ENCODE measurements at places on chromosomes 12 and 14. TPM values are rescaled to one million over a fixed set of nuclear protein-coding genes. Genes with fewer than 3 reads are reported as not detected.

Gene ABHD12B
- not detected for total RNA-seq

Gene KRT2
- total RNA-seq: not detected

Gene MYL2
- total RNA-seq: not detected

Gene SP1
- total RNA-seq: 111 TPM

Gene TRPV4
- 2.0 TPM for total RNA-seq

Gene SYCP3
- total RNA-seq: 0.33 TPM

Gene PMCH
- not detected for total RNA-seq

Gene SVOP
- not detected for total RNA-seq

Gene LBHD2
- not detected for total RNA-seq

GRCh38 chr14:87014856-87015255 is 978.1 kb downstream of the GALC start:
- H3K4me3 ChIP-seq: no peak overlapping the region
- DNase-seq: no peak
- no peaks in the 10 kb centered on the region for H3K36me3 ChIP-seq
- H3K4me1 ChIP-seq: no peaks in the 10 kb centered on the region
- H3K27ac ChIP-seq: no peak overlapping the region
- no peaks in the 10 kb centered on the region for H3K27me3 ChIP-seq

- H3K27me3 ChIP-seq: no peaks in the 10 kb centered on the region
- DNase-seq: peak; percentile 95
- no peaks in the 10 kb centered on the region for H3K36me3 ChIP-seq
Observed at GRCh38 chr12:124381456-124382296, 86.8 kb downstream of the RFLNA start.

GRCh38 chr12:68806488-68807237 is 1.3 kb upstream of the MDM2 start:
- H3K4me1 ChIP-seq: no peaks in the 10 kb centered on the region
- no peak for DNase-seq
- no peaks in the 10 kb centered on the region for H3K36me3 ChIP-seq
- H3K27me3 ChIP-seq: no peaks in the 10 kb centered on the region
- peak overlapping the region; percentile 86 for H3K4me3 ChIP-seq

GRCh38 chr12:46472893-46473633 is 100.5 kb upstream of the SLC38A2 start:
- H3K4me1 ChIP-seq: no peaks in the 10 kb centered on the region
- H3K36me3 ChIP-seq: no peaks in the 10 kb centered on the region
- DNase-seq: no peak
- no peak overlapping the region for H3K4me3 ChIP-seq
- peak overlapping the region; percentile 79 for H3K27ac ChIP-seq

- peak overlapping the region; percentile 62 for H3K27ac ChIP-seq
- H3K4me1 ChIP-seq: peaks cover 13% of the 10 kb centered on the region
- DNase-seq: no peak
- H3K27me3 ChIP-seq: no peaks in the 10 kb centered on the region
Observed at GRCh38 chr12:124607681-124608425, 40.4 kb upstream of the NCOR2 start.

DNA sequence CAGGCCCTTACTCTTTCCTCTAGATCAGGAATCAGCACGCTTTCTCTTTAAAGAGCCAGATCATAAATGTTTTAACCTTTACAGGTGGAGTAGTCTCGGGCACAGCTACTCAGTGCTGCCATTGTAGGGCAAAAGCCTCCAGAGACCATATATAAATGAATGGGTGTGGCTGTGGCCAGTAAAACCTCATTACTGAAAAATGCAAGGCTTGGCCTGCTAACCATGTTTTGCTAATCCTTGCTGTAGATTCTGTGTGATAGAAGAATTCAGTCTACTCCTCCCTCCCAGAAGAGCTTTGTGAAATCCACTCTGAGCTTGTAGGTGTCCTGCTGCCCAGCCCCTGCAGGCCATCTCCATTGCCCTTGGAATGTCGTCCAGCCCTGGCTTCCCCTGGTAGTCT is 58.1 kb downstream of the HSP90AA1 start:
- H3K4me3 ChIP-seq: no peak overlapping the region
- no peaks in the 10 kb centered on the region for H3K4me1 ChIP-seq
- H3K27ac ChIP-seq: no peak overlapping the region
- DNase-seq: no peak

DNA sequence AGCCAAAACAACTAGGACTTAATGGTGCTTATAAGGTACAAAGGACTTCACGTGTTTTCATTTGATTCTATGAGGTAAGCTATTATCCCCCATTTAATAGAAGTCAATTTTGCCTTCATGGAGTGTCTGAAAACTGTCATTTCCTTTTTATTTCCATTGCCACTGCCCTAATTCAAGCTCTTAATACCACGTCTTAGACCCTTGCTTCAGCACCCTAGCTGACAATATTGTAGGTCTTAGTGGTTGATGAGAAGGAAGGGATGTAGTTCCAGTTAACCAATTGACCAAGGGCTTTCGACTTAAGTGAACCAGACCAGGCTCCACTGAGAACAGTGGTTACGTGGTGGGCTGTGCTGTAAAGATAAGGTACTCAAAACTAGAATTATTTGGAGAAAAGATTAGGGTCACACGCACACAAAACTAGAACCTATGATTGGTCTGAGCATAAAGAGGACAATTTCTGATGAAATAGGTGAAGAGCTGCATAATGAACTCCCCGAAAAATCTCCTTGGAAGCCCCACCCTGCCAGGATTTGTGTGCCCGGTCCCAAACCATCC is 9.6 kb upstream of the ASIC1 start:
- H3K27me3 ChIP-seq: no peaks in the 10 kb centered on the region
- no peaks in the 10 kb centered on the region for H3K4me1 ChIP-seq
- H3K36me3 ChIP-seq: no peaks in the 10 kb centered on the region
- H3K27ac ChIP-seq: no peak overlapping the region
- no peak overlapping the region for H3K4me3 ChIP-seq

GRCh38 chr12:108255252-108255602 is 83.9 kb downstream of the CMKLR1 start:
- no peak overlapping the region for H3K4me3 ChIP-seq
- H3K36me3 ChIP-seq: no peaks in the 10 kb centered on the region
- no peaks in the 10 kb centered on the region for H3K4me1 ChIP-seq
- no peak for DNase-seq
- H3K27ac ChIP-seq: no peak overlapping the region
- H3K27me3 ChIP-seq: peaks cover 5% of the 10 kb centered on the region

GRCh38 chr14:85263916-85264675 is 265.8 kb upstream of the FLRT2 start:
- H3K27ac ChIP-seq: no peak overlapping the region
- H3K4me1 ChIP-seq: no peaks in the 10 kb centered on the region
- H3K27me3 ChIP-seq: no peaks in the 10 kb centered on the region
- H3K36me3 ChIP-seq: no peaks in the 10 kb centered on the region
- no peak for DNase-seq

DNA sequence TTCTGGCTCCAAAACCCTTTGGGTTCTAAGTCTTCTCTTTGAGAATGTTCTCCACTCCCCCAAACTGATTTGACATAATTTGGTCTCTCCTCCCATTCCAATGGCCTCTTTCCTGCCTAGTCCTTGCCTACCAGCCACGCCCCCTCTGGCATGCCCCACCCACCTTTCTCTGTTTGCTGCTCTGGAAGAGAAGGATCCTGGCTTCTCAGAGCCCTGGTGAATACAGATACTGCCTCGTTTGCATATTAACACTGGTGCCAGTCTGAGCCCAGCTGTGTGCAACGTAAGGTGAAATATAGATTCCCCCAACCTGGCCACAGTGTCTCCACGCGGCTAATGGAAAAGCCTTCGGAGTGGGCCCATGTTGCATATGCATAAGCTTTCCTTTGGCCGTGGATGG is 79.7 kb downstream of the PAPOLA start:
- no peaks in the 10 kb centered on the region for H3K36me3 ChIP-seq
- H3K27ac ChIP-seq: no peak overlapping the region
- H3K4me3 ChIP-seq: no peak overlapping the region
- H3K4me1 ChIP-seq: no peaks in the 10 kb centered on the region
- no peak for DNase-seq

GRCh38 chr12:8849876-8850275 is 27.5 kb downstream of the A2ML1 start:
- DNase-seq: no peak
- no peak overlapping the region for H3K27ac ChIP-seq
- no peaks in the 10 kb centered on the region for H3K27me3 ChIP-seq
- H3K4me3 ChIP-seq: no peak overlapping the region
- no peaks in the 10 kb centered on the region for H3K36me3 ChIP-seq
- H3K4me1 ChIP-seq: no peaks in the 10 kb centered on the region

GRCh38 chr14:60652674-60653651 is 3.7 kb upstream of the SIX1 start:
- peaks cover 11% of the 10 kb centered on the region for H3K4me1 ChIP-seq
- DNase-seq: no peak
- H3K36me3 ChIP-seq: no peaks in the 10 kb centered on the region

DNA sequence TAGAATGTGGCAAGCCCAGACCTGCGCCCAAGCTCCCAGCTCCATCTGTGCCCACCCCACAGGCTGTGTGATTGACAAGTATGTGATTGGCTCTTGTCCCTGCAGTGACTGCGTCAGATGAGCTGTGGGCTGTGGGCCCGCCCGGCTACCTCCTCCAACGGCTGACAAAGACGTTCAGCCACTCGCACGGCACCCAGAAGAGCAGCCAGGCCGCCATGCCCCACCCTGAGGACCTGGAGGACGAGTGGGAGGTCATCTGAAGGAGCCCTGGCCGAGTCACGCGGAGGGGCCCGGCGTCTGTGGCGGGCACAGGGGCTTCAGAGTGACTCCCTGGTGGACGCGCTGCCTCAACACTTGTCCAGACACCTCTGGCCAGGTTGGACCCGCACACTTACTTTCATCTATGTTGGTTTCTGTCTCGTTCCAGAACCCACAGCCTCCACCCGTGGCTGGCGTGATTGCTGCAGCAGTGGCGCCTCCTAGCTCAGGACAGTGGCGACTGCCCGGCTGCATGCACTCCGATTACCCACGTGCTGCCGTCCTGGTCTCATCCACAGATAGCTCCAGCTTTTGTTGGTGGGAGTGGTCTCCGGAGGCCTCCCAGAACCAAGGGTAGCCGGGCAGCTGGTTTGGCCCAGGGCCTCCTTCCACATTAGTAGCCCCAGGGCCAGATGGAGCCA is 11.4 kb downstream of the ANKRD9 start:
- no peaks in the 10 kb centered on the region for H3K36me3 ChIP-seq
- H3K27ac ChIP-seq: no peak overlapping the region
- DNase-seq: no peak

DNA sequence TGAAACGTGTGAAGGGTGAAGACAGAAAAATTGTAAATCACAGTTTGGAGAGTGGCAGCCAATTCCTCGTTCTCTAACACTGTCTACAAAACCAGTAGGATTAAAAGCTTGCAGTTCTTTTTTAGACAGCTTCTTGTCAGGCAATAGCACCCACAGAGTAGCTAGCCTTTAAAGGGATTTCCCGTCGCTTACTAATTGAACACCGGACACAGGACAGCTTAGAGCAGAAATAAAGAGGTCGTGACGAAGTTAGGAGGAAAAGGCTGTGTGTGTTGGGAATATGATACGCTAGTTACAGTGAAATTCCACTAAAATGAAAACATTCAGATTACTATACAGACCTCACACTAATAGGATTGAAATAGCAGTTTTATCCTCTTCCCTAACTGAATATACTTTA is 149.1 kb upstream of the FLRT2 start:
- no peak for DNase-seq
- H3K4me3 ChIP-seq: no peak overlapping the region
- no peak overlapping the region for H3K27ac ChIP-seq
- H3K4me1 ChIP-seq: no peaks in the 10 kb centered on the region

DNA sequence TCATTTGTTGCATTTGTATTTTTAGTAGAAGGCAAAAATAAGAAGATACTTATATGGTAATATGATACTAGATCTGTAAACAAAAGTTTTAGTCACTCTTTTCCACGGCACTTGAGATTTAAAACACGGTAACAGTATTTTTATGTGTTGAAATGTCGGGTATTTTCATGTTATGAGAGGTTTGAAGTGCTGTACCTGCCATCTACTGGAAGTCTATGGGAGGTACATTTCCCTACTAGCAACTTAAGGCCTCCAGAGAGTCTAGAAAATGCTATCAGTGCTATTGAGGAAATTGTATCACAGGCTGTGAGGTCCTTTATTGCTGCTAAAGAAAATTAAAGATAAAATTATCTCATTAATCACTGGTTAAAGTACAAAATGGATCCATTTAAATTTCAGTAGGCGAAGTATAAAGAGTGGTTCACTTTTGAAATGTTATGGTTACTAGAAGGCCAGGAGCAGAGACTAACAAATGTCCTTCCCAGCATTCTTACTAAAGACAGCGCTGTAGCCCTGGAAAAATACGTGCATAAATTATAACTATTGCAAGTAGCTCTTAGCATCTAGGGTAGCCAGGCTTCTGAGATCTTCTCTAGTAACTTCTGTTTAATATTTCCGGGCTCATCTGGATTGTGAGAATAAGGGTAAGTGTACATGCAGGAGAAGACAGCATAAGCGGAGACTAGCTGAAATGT is 77.6 kb upstream of the PRKD1 start:
- no peak overlapping the region for H3K27ac ChIP-seq
- H3K4me3 ChIP-seq: no peak overlapping the region
- H3K4me1 ChIP-seq: no peaks in the 10 kb centered on the region
- no peaks in the 10 kb centered on the region for H3K27me3 ChIP-seq

- no peaks in the 10 kb centered on the region for H3K27me3 ChIP-seq
- DNase-seq: no peak
- peaks cover 10% of the 10 kb centered on the region for H3K4me1 ChIP-seq
- peak overlapping the region; percentile 52 for H3K27ac ChIP-seq
- H3K4me3 ChIP-seq: no peak overlapping the region
Observed at GRCh38 chr14:101876555-101876938, 87.8 kb upstream of the DYNC1H1 start.

GRCh38 chr14:65453807-65454480 is 41.4 kb downstream of the FUT8 start:
- no peaks in the 10 kb centered on the region for H3K27me3 ChIP-seq
- no peaks in the 10 kb centered on the region for H3K36me3 ChIP-seq
- no peak overlapping the region for H3K4me3 ChIP-seq
- no peak overlapping the region for H3K27ac ChIP-seq
- H3K4me1 ChIP-seq: no peaks in the 10 kb centered on the region

DNA sequence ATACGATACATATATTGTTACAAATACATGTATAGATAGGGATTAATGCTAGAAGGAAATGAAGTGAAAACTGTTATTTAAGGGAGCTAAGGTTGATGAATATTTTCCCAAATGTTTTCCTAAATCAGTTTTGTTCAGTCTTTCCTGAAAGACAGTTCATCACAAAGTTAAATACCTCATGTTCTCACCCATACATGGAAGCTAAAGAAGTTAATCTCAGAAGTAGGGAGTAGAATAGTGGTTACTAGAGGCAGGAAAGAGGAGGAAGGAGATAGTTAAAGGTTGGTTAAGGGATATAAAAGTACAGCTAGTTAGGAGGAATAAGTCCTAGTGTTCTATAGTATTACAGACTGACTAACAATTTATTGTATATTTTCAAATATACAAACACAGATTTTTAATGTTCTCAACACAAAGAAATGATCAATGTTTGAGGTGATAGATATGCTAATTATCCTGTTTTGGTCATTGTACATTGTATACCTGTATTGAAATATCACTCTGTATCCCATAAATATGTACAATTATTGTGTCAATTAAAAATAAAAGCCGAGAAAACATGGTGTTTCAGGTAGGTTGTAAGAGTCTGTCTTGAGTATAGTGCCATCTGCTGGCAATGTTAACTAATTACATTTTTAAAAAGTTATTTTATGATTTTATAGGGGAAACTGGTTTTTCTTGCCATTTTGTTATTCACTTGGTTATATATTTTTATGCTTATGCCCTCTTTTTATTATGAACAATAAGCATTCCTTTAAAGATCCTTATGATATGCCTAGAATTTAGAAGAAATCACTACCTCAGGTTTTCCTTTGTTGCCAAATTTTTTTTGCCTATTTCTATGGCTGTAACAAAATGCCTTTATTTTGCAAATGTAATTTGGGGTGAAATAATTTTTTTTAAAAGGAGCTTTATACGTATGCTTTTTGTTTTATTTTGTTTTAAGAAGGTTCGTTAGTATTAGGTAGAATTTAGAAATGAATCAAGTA is 26.9 kb downstream of the ZDHHC17 start:
- no peak overlapping the region for H3K27ac ChIP-seq
- no peak overlapping the region for H3K4me3 ChIP-seq
- no peaks in the 10 kb centered on the region for H3K36me3 ChIP-seq
- no peaks in the 10 kb centered on the region for H3K4me1 ChIP-seq
- no peaks in the 10 kb centered on the region for H3K27me3 ChIP-seq
